ENCODE measurements at places on chromosomes 3 and 15.

- no peak for DNase-seq
These were observed 107.8 kb upstream of the VEPH1 start for GRCh38 chr3:157610876-157611535.

- no peak for DNase-seq
These were observed 320.2 kb downstream of the CHST2 start for GRCh38 chr3:143439817-143440216.

DNA sequence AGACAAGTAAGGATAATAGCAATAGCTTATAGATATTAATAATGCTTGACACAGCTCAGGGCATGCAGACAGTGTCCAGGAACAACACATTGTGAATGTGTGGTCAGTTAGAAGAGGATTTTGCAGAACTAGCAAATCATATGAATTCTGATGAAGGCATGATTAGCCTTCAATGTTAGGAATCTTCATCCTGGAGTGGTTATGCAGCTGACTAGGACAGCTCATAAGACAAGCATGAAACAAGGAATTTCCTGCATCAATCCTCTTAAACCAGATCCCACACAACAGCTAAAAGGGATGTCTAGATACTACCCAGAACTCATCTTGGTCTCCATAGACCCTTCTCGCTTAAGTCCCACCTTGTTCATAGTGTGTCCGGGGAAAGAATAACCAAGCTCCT, 499.0 kb upstream of the ATP11B start:
- no peak for DNase-seq

- no peak for DNase-seq
These were observed 36.0 kb downstream of the USF3 start for GRCh38 chr3:113660458-113660857.

GRCh38 chr15:48566668-48567067, 78.8 kb downstream of the FBN1 start:
- peak; percentile 50 for DNase-seq

DNA sequence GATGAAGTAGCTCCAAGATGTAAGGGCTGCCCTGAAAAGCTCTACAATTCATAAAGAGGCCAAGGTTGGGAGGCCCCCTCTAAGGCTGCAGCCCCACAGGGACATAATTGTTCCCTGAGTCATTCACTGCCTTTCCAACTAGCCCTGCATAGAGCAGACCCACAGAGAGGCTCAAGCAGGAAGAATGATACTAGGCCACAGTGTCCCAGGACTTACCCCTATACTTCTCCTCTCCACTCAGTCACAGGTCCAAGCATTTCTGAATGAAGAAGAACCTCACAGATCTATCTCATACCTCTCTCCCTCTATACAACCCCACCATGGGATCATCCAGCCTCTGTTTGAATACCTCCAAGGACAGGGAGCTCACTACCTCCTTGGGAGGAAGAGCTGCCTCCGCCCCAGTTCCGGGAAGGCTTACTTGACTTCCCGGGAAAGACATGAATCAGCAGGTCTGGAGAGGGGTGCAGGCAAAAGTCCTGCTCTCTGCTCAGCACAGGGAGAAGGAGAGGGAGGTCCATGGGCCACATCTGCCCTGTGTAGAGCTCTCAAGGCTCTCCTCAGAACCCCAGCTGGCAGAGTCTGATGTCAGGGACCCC, 6.9 kb upstream of the SKIC8 start:
- peak; percentile 17 for DNase-seq

GRCh38 chr15:47872869-47873432, 155.6 kb downstream of the SEMA6D start:
- DNase-seq, result no peak

DNA sequence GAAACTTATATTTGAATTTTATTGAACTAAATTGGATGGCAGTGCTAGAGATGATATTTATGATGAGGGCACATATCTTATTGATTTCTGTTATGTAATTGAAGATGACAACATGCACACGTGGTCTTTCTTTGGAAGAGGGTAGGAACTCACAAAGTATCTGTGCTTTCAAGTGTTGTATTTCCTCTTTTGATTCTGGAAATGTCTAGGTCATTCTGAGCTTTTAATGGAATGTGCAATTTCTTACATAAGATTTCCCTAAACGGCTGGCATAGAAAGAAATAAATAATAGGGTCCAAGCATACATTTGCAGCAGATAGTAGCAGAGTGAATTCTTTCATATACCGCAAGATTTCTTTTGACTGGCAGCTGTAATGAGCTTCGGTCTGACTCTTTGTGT, 10.1 kb upstream of the GPR171 start:
- no peak for DNase-seq

GRCh38 chr15:80745888-80746287, 33.3 kb upstream of the CEMIP start:
- no peak for DNase-seq

GRCh38 chr3:42263354-42264346, 2.3 kb downstream of the CCK start:
- peak; percentile 2 for DNase-seq

Data from dermis blood vessel endothelial cell (primary cell).